ENCODE measurements at places on chromosomes 11 and 22.
A peak's percentile ranks its signal among the peaks of the same experiment; 100 is the strongest.

DNA sequence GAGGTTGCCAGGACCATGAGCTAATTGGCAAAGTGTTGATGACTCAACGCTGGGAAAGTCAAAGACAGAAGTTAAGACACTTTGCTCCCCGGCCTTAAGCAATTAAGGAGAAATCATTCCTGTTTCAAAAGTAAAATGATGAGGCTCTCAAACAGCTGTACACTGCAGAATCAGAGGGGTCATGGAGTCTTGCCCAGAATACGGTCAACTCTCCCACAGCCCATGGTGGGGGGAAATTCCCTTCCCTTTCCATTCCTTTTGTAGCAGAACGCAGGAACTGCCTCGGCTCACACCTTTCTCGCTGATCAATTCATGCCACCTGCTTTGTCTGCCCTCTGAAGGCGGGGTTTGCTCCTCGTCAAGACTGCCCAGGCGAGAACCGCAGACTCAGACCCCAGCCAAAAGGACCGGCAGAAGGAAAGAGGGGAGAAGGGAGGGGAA, 52.8 kb downstream of the MN1 start:
- DNase-seq, result no peak

GRCh38 chr11:120062561-120062930, 75.4 kb downstream of the TRIM29 start:
- no peak for DNase-seq

DNA sequence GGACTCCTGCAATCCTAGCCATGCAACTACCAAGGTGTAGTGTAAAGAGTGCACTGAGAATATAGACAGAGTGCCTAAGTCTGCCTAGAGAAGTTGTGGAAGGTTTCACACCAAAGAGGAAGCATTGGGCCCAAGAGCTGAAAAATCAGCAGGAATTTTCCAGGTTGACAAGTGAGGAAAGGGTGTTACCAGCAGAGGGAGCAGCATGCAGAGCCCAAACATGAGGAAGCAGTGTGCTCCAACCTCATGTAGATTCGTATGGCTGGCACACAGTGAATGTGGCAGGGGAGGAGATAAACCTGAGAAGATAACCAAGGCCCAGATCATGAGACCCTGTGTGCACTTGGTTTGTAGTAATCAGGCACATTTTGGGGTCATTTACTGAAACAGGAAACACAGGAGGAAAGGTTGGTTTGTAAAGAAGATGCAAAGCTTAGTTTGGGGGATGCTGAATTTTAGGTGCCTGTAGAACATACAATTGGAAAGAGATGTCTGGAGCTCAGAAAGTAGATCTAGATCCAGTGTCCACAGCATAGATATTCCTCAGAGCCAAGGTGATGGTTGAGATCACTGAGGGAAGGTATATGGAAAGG, 1.7 kb downstream of the HPX start:
- DNase-seq, result peak; percentile 41

- DNase-seq, result no peak
Observed at GRCh38 chr11:2202900-2203439, 31.4 kb upstream of the TH start.

DNA sequence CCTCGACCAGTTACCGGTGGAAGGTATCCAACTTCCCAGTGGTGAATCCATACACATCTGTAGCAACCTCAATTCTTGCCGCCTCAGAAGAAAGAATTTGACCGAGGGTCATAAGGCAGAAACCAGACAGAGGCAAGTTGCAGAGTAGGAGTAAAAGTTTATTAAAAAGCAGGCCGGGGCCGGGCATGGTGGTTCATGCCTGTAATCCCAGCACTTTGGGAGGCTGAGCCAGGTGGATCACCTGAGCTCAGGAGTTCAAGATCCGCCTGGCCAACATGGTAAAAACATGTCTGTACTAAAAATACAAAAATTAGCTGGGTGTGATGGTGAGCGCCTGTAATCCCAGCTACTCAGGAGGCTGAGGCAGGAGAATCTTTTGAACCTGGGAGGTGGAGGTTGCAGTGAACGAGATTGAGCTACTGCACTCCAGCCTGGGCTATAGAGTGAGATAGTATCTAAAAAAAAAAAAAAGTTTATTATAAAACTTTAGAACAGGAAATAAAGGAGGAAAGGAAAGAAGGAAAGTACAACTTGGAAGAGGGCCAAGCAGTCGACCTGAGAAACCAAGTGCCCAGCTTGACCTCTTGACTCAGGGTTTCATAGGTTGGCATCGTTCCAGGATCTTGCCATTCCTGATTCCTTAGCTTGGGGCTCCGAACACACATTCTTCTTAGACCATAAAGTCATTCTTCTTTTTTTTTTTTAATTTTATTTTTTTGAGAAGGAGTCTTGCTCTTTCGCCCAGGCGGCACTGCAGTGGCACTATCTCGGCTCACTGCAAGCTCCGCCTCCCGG, 27.8 kb downstream of the RGL4 start:
- no peak for DNase-seq

DNA sequence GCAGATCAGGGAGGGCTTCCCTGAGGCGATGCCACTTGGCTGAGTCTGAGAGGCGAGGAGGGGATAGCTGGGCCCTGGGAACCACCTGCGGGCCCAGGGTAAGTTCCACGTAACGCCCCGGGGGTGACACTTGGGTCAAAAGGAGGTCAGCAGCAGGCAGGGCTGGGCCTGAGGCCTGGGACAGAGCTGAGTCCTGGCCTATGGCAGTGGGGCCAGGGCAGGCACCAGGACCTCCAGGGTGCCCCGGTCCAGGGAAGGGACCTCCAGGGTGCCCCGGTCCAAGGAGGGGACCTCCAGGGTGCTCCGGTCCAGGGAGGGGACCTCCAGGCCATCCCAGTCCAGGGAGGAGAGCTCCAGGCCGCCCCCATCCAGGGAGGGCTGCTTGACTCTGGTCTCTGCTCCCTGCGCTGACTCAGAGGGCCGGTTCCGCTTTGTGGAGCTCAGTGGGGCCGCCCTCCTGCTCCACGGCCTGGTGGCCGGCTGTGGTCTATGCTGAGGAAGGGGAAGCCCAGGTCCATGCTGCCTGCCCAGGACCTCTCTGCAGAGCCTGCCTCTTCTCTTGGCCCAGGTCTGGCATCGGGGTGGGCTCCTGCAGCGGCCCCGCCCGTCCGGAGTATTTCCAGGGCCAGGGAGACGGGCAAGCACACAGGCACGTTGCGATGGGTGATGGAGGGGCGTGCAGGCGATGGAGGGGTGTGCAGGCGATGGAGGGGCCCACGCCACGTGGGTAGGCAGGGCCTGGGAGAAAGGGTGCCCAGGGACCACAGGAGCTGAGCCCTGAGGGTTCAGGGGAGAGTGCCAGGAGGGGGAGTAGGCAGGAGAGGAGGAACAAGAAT, 19.5 kb upstream of the WNT7B start:
- DNase-seq, result no peak

DNA sequence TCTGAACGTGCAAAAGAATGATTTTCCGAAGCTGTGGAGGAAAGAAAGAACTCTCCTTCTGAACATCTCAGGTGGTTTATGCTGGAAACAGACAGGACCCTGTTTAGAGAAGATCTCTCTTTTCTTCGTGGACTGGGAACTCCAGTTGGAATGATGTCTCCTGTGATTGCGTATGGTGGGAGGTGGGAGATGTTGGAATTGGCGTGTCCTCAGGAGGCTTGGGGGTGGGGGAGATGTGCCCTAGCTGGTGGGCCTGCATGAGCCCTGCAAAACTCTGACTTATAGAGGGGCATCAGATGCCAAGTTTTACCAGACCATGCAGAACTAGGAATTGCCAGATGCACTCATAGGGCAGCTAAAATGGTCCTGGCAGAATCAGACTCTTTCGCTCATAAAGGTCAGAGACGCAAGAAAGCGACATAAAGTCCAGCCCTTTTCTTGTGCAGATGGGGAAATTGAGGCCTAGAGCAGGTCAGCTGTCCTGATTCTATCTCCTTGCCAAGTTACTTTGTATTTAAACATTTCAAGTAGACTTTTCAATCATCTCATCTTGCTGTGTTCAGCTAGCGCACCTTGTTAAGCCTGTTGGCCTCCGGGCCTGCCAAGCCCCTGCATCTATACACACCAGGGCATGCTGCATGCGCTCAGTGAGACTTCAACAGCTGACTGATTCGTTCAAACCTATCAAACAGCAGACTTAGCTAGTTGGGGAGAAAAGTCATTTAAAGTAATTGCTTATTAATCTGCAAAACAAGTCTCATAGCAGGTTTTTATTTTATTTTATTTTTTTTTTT, 34.2 kb upstream of the EHF start:
- no peak for DNase-seq

DNA sequence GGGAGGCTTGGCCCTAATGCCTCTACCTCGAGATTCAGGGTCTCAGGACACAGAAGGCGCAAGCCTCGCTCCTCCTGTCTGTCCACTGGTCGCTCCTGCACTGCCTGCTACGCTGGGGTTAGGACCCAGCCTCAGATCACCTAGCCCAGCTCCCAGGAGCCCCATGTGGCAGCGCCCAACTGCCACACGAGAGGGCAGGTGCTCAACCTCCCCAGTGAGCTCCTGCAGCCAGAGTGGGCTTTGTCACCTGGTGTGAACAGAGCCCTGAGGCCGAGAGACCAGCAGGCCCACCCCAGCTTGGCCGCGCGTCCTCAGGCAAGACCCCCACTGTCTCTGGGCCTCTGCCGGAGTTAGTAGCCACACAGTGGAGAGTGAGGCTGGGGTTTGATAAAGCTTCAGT, 21.7 kb upstream of the PPARA start:
- no peak for DNase-seq

- DNase-seq, result no peak
Observed at GRCh38 chr11:75872887-75873416, 57.9 kb downstream of the UVRAG start.

DNA sequence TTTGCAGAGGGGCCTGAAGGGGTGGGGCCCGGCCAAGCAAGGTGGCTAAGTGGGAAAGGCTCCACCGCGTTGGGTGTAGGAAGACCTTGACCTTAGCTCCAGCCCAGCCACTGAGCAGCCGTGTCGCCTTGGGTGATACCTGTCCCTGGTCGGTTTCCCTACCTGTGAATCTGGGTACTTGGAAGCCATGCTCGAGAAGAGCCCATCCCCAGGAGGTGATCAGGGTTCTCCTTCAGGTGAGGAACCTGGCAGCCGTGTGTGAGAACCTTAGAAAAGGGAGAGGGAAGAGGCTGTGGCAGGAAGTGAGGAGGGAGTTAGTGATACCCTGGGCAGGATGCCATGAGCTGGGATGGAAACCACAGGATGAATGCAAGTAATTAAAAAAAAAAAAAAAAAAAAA, 21.6 kb downstream of the PPARA start:
- no peak for DNase-seq

DNA sequence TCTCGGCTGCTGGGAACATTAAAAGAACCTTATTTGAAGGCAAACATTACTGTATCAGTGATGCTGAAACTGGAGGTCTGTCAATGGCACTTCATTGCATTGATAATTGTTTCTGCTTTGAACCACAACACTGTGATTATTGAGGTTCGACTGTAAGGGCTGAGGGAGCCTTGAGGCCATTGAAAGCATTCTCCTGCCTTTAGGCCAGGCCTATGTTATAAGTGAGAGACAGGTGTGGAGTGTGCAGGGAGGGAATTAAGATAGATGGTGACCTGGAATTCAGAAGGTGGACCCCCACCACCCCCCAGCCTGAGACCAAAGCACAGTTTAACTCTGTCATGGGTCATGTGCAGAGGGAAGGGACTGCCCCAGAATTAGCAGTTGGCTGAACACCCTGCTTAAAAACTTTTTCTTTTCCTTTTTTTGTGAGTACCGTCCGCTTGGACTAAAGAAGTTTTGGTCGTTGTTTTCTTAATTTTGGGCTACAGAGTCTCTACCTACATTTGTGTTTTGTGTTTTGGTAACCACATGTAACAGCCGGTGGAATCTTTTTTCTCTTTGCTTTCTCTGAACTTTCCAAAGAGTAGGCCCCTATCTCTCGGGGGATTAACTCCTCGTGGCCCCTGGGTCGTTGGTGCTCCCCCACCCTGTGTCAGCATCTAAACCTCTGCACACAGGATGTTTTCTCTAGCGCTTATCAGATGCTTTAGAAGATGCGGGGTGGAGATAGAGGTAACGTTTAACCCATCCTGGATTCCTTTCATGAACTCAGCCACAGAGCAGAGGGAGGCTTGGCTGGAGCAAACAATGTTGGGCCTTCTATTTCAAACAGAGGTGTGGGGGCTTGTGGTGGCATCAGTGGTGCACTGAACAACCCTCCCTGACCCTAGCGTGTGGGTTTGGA, 43.7 kb downstream of the ZBTB16 start:
- no peak for DNase-seq

GRCh38 chr11:80993536-80993935, 1552.7 kb upstream of the TENM4 start:
- no peak for DNase-seq

GRCh38 chr11:117931971-117932370, 2.8 kb upstream of the TMPRSS13 start:
- DNase-seq, result peak; percentile 72

DNA sequence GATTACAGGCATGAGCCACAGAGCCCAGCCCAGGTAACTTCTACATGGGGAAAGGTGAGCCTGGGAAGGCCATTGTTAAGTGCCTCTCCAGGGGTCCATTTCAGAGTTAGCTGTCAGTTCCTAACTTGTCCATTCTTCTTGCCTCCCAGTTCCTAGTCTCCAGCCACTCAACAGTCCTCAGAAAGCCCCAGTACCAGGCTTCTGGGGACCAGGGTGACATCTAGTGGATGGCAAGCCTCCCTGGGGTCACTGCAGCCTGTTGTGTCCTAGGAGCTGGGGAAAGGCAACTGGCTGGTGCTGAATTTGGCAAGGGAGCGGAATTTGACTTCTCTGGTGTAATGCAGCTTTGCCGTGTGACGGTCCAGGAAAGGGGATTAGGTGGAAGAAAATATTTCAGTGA, 2.1 kb downstream of the LGALS12 start:
- no peak for DNase-seq

DNA sequence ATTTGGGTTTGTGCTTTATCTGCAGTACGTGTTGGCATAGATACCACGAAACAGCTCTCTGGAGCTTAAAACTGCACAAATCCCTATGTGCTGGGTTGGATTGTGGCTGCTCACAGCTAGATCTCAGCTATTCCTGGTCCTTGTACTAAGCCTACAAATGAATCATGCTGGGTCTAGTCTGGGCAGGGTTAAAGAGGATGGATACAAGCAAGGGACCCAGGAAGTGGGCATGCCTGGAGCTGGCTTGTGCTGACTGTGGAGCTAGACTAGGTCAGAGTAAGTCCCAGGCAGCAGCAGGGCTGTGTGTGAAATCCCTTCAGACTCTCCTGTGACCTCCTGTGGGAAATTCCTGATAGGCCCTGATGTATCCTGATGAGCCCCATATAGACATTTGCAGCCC, 3.9 kb upstream of the E2F8 start:
- no peak for DNase-seq

- no peak for DNase-seq
Observed at GRCh38 chr22:45878901-45879551, 97.9 kb downstream of the WNT7B start.
